ENCODE measurements at places on chromosomes 3 and 15.
A peak's percentile ranks its signal among the peaks of the same experiment; 100 is the strongest.

DNA sequence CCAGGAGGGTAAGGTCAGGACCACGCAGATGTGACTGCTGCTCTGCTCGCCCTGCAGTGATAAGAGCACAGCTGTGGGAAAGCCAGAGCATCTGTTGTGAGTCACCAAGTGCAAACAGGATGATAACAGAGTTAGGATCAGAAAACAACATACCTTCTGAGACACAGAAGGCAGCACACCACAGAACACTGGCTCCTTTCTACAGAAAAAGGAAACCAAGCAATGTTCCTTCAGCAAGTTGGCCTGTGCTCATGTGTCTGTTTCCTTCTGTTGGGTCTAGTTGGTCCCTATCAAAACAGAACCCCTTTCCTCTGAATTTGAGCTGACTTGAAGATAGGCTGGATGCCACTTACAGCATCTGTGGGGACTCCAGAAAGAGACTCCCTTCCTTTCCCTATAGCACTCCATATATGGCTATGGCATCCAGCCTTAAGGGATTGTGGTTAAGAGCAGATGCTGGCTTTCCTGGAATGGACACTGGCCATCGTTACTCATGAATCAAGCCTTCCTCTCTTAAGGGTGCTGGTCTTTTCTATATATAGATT is 440.7 kb upstream of the THBS1 start:
- no peak for DNase-seq

- no peak for DNase-seq
Observed at GRCh38 chr3:158085931-158086330, 20.3 kb downstream of the SHOX2 start.

DNA sequence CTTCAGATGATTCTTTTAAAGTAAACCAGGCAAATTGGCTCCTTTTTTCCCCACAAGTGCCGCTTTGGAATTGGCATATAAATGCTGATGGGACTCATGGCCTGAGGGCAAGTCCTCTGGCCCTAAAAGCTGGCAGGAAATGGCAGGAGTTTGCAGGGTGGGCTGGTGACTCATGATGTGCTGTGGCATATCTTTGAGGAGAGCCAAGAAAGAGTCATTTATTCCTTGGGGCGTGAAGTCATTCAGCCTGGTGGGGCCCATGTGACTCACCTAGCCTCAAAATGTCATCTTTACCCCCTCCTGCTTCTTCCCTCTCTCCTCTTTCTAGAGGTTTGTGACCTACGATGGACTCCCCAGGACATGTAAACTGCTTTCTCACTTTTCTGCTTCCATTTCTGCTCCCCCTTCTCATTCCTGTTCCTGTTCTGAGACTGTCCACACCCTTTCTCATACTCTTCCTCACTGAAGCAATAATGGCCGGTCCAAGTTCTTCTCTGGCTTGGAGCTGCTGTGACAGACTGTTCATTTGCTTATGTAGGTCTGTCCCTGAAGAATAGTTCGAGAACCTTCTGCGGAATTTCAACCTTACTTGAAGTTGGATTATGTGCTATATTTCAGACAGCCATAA is 326.1 kb downstream of the SATB1 start:
- DNase-seq: no peak

GRCh38 chr15:83436513-83437158 is 10.5 kb upstream of the SH3GL3 start:
- DNase-seq: no peak

DNA sequence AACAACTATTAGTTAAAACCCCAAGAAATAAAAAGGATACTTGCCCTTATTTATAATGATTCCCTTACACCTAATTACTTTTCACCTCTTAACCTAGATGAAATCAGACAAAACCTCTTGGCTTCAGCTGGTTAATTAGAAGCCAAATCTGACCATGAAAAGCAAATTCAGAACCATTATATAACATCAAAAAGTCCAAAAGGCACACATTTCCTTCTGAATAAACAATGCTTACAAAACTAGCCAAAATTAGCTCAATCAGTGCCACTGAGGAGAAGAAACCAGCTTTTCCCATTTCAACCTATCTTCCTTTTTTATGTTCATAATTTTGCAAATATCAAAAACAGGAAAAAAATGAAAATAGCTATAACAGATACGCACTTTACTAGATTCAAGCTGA is 3.2 kb downstream of the EHHADH start:
- DNase-seq: no peak

DNA sequence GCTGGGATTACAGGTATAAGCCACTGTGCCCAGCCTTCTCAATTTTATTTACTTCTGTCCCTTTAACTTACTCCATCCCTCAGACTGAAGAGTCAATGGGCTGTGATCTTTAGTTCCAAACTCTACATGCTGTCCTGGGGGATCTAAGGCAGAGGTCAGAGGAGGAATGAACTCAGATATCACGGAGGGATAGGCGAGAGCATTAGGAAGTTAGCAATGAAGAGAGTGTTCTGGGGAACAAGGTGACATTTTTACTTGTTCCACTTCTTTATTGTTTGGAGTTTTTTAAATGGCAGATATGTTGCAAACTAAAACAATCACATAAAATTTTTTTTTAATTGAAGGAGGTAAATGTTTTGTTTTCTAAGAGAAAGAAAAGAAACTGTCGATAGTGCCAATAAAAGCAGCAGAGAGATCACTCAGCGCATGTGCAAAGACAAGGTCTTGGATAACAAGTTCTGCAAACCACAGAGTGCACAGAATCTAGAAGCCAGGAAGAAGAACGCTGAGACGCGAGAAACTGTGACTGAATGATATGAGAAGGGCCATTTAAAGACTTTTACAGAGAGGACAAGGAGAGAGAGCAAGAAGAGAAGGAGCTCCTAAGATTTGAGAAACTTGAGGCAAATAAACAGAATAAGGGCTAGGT is 10.8 kb upstream of the CA12 start:
- DNase-seq: peak; percentile 33

GRCh38 chr15:62439543-62440016 is 274.5 kb upstream of the C2CD4B start:
- no peak for DNase-seq

DNA sequence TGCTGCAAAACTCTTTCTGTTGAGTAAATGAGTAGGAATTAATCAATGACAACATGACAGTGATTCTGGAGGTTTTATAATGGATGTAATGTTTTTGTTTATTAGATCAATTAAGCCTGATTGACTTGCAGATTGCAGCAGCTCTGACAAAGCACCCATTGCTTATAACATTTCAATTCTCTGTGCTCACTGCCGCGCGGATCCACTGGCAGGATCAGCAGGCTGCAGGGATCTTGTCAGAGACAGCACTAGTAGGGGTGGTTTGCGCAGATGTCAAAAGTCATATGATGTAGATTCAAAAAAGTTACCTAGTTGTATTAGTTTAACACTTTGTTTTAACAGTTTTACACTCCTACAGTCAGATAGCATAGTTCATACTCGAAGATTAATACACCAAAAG is 93.4 kb downstream of the MBNL1 start:
- no peak for DNase-seq

DNA sequence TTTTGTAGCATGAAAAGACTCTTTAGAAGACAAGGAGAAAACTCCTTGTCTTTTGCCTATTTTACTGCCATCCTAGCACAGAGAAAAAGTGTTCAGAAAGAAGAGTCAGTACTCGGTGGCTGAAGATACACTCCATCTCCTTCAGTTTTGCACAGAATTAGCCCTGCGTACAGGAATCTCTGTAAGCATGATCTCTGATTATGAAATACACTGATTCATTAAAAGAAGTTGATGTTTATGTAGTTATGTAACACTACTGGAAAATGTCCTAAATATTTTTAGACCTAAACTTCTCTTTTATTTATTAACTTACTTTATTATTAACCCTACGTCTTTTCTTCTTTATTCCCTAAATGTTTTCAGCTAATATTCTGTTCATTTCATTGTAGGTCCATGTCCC is 138.4 kb downstream of the LEKR1 start:
- no peak for DNase-seq

GRCh38 chr3:52841211-52841980 is 6.6 kb upstream of the MUSTN1 start:
- DNase-seq: no peak

GRCh38 chr15:78004222-78004727 is 73.2 kb downstream of the TBC1D2B start:
- no peak for DNase-seq

DNA sequence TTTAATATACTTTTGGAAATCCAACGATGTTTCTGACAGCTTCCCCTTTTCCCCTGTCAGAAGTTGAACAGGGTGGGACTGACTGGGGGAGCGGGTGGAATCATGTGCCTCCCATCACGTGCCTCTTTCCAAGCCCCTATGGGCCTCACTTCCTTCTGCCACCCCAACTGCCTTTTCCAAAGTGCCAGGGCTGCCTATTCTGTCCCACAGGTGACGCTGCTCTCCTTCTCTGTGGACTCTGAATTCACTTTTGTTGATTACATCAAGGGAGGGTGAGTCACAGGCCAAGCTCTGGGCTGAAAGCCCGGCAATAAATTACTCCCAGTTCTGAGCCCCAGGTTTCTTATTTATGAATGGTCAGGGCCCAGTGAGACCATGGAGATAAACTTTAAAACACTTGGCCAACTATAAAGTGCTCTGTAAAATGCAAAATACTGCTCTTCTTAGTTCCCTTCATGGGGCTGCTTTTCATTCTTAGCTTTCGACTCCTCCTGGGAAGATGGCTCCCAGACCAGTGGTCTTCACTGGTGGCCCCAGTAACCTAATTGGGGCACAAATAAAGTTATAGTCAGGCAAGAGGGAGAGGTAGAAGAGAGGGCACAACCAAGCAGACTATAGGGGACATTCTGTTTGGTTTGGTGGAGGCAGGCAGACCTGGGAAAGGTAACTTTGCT is 12.3 kb downstream of the CPNE9 start:
- peak; percentile 86 for DNase-seq

DNA sequence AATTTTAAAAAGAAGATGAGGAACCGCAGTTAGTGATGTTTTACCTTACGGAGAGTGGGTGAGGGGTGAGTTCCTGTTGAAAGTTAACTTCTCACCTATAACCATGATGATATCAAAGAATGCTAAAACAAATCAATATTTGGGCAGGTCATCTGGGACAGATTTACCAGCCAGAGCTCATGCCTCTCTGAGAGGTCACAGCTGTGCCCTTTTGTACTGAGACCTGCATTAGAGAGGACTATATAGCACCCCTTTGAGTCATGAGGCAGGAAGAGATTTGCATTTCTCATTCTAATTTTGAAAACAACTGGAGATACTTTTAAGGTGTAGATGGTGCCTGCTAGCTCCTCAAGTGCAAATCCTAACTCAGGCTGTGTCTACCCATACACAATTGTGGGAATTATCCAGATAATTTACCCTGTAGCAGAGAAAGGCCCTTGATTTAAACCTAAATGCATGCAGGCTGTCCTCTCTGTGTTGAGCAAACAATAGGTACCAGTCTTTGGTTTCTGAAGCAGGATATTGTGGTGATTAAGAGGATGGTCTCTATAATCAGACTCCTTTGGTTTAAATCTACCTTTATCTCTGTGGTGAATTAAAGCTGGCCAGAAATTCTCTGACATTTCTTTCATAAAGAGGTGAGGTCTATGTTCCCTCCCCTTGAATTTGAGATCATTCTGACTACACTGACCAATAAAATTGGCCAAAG is 5.8 kb upstream of the TM4SF4 start:
- DNase-seq: no peak

DNA sequence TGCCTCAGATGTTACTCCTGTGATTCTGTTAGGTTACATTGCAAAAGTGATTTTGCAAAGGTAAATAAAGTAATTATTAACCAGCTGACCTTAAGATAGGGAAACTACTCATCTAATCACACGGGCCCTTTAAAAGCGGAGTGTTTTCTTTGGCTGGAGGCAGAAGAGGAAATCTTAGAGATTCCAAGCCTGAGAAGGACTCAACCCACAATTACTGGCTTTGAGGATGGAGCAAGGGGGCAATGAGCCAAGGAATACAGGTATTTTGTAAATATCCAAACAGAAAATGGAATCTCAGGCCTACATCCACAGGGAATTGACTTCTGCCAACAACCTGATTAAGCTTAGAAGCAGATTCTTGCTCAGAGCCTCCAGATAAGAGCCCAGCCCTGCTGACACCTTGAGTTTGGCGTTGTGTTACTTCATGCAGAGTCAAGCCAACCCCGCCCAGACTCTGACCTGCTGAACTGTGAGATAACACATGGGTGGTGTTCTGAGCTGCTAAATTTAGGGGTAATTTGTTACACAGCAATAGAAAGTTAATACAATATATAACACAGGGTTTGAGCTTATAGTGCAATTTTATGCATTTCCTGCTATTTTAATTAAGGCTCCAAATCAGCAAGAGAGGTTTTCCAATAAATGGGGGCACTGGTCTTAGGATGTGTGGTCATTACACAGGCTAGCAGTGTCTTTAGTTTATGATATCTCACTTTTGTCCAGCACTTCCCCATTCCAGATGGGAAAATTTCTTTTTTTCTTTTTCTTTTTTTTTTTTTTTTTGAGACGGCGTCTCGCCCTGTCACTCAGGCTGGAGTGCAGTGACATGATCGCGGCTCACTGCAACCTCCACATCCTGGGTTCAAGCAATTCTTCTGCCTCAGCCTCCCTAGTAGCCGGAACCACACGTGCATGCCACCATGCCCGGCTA is 19.5 kb downstream of the NFKBIZ start:
- no peak for DNase-seq

DNA sequence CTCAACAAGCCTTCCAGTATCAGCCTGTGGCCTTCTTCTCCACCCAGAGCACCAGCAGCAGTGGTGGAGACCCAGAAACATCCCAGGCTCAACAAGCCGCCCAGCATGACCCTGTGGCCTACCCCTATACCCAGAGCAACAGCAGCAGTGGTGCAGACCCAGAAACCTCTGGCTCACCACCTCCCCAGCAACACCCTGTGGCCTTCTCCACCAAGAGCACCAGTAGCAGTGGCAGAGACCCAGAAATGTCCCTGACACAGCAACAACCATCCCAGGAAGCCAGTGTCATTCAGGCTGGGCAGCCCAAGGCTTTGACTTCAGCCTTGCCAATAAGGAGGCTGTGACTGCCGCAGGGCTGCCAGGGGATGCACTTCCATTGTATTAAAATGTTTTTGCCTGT is 16.3 kb upstream of the EMC3 start:
- DNase-seq: no peak

- no peak for DNase-seq
Observed at GRCh38 chr3:132543011-132543739, 53.9 kb upstream of the ACKR4 start.

DNA sequence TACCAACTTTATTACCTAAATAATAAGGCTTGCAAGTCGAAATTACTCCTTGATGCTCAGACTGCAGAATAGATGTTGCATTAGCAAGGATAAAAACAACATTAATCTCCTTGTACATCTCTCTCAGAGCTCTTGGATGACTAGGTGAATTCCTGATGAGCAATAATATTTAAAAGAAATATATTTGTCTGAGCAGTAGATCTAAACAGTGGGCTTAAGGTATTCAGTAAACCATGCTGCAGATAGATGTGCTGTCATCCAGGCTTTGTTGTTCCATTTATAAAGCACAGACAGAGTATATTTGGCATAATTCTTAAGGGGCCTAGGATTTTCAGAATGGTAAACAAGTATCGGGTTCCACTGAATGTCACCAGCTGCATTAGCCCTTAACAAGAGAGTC is 257.1 kb downstream of the TUSC7 start:
- DNase-seq: no peak

DNA sequence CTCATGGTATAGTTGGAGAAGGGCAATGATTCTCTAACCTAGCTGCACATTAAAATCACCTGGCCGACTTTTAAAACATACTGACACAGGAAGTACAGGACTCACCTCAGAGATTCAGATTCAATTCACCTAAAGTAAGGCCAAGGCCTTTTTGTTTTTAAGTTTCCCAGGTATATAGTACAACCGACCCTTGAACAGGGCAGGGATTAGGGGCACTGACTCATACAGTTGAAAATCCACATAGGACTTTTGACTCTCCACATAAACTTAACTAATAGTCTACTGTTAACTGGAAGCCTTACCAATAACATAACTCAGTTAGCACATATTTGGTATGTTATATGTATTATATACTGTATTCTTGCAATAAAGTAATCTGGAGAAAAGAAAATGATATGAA is 129.5 kb upstream of the ABI3BP start:
- no peak for DNase-seq
